ENCODE measurements at places on chromosomes 4 and X.

- no peak for DNase-seq
Measured at GRCh38 chr4:108188770-108189169, 20.0 kb upstream of the LEF1 start.

- peak; percentile 84 for DNase-seq
Measured at GRCh38 chrX:123961268-123962005, at the start of gene STAG2. STAG2 (plus strand) TSS chrX:123961706; CDS start chrX:124022628, 60,922 bp downstream.

- DNase-seq: no peak
Measured at GRCh38 chrX:110442635-110443034, 84.0 kb downstream of the RTL9 start.

GRCh38 chr4:159317203-159317602 lies 214.3 kb downstream of the RAPGEF2 start:
- no peak for DNase-seq

- DNase-seq: no peak
Measured at GRCh38 chr4:101649790-101650515, 140.6 kb upstream of the BANK1 start.

DNA sequence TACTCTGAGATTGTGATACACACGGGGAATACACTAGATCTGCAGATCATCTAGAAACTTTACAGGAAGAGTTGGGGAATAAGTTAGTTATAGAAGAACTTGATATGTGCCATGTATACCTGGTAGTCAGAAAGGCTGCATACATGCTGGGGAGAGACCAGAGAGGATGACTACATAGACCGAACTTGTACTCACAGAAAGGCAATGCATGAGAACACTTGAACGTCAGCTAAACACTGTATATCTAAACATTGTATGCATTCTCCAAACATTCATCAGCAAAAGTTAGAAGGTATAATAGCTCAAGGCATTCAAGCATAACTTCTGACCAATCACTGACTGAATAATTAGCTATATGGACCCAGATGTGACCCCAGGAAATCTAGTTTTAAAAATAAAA lies 78.0 kb upstream of the PDHA2 start:
- DNase-seq: no peak

GRCh38 chr4:78031417-78031950 lies 25.6 kb upstream of the FRAS1 start:
- no peak for DNase-seq

- no peak for DNase-seq
Measured at GRCh38 chr4:105707782-105708180, 708 bp downstream of the INTS12 start.

- no peak for DNase-seq
Measured at GRCh38 chrX:72394518-72395170, 88.9 kb upstream of the CITED1 start.

DNA sequence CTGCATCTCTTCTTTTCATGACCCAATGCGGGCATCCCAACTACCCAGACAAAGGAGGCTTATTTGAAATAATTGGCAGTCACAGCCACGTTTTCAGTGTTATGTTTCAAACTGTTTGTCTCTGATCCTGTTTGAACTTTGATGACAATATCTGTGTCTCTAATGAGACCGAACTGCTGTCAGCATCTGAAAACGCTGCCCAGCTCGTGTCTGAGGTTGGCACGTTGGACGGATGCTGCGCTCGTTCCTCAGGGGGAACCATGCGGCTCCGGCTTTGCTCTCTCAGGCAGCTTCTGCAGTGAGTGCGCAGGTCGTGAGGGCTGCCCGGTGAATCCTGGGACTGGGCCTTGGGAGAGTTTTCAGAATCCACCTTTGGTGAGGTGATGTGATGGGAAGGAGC lies 58.4 kb upstream of the SORBS2 start:
- no peak for DNase-seq

DNA sequence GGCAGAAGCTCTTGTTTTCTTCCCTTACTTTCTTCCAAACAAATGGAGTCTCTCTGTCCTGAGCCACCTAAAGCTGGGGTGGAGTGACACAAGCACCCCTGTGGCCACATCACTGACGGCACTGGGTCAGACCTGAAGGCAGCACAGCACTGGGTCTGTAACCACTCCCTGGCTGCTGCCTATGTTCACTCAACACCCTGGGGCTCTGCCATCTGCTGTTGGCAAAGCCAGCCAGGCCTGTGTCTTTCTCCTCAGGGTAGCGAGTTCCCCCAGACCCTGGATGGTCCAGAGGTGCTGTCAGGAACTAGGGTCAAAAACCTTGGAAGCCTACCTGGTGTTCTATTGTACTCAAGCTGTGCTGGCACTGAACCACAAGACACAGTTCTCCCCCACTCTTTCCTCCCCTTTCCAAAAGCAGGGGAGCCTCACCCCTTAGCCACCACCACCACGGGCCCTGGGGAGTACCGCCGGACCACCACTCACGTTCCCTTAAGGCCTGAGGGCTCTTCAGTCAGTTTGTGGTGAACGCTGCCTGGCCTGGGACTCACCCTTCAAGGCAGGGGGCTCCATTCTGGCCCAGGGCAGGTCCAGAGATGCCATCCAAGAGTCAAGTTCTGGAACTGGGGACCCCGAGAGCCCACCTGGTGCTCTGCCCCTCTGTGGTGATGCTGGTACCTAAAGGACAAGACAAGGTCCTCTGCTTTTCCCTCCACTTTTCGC lies 31.5 kb downstream of the TMEM271 start:
- DNase-seq: no peak

- DNase-seq: no peak
Measured at GRCh38 chrX:120023259-120023658, 54.2 kb downstream of the RHOXF2B start.

DNA sequence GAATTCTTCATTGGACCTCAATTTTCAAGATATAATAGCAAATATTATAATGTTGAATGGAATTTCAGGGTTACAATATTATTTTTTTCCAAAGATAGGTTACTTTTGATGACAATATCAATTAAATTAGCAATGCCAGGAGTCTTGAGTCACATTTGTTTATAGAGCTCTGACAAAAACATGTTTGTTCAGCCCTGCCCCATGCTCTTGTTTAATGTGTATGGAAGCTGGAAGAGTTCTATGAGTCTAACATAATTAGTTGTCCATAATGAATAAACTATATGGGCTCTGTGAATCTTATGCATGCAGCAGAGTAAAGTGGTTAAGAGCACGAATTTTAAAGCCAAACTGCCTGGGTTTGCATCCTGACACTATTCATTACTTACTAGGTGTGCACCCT lies 22.9 kb upstream of the ALB start:
- no peak for DNase-seq

DNA sequence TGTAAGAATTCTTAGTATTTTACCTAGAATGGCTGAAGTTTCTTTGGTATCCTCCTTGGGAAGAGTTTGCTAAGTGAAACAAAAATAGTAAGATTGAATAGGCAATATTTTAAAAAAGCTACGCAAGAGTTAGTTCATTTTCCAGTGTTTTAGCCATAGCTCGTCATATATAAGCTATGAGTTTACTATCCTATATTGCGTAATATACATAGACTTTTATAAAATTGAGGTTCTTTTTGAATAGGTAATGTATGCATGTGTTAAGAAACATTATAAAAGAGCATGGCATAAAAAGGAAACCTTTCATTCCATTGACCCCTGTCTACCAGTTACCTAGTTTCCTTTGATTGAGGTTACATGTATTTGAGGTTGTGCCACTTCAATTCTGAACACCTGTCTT lies 67.0 kb downstream of the DACH2 start:
- no peak for DNase-seq

DNA sequence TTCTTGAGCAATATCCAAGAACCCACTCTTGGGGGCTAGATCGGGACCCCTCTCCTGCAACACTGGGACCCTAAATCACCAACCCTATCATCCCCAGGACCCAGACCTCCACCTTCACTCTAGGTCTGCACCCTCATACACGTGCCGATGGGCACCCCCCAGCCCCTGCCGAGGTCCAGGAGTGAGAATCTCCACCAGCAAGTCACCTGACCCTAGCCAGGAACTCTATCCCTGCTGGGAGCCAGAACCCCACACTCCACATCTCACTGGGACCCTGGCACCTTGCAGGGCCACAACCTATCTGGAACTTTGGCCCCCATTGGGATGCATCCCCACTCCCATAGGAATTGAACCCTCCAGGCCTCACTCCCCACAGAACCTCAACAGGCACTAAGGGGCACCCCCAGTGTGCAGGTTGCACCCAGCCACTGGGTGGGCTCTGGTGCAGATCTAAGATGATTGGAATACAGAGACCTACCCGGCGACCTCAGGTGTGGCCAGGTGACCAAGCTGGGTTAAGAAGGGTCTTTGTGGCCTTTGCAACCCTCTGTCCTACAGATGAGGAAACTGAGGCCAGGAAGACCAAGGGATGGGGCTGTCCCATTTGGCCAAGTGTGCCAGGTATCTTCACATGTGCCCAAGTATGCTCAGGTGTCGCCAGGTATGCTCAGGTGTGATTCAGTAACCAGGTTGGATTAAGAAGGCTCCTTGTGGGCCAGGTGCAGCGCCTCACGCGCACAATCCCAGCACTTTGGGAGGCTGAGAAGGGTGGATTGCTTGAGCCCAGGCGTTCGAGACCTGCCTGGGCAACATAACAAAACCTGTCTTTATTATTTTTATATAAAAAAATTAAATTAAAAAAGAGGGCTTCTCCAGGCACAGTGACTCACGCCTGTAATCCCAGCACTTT lies 3.1 kb upstream of the DHRSX start:
- no peak for DNase-seq

Measured in NCI-H510A (cell line).